ENCODE measurements at places on chromosomes 16 and 17.

GRCh38 chr17:52149626-52150025 lies 8.9 kb downstream of the CA10 start:
- no peak for DNase-seq

DNA sequence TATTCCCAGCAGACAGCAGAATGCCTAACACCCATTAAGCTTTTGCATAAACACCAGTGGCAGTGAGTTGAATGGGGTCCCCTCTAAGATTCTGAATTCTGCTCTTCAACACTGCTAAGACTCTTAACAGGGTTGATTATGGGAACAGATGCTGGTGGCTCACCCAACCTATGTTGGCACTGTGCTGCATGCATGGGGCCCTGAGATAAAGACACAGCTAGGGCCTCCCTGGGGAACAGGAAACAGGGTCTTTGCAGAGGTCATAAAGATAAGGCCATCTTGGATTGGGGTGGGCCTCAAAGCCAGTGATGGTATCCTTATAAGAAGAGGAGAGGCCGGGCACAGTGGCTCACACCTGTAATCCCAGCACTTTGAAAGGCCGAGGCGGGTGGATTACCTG lies 190.8 kb downstream of the SLC39A11 start:
- no peak for DNase-seq

DNA sequence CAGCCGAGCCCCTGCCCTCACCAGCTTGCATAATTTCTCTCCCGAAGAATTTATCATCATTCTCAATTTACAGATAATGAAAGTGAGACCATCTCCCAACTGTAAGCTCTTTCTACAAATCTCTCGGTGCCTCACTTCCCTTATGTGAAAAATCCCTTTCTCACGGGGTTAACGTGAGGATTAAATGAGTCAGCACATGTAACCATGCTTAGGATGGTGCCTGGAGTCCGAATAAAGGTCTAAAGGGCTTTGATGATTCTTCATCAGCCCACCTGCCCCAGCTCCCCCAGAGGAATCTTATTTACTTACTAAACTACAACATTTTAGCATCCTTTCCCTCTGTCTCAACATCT lies 24.8 kb upstream of the PIK3R6 start:
- DNase-seq = no peak

DNA sequence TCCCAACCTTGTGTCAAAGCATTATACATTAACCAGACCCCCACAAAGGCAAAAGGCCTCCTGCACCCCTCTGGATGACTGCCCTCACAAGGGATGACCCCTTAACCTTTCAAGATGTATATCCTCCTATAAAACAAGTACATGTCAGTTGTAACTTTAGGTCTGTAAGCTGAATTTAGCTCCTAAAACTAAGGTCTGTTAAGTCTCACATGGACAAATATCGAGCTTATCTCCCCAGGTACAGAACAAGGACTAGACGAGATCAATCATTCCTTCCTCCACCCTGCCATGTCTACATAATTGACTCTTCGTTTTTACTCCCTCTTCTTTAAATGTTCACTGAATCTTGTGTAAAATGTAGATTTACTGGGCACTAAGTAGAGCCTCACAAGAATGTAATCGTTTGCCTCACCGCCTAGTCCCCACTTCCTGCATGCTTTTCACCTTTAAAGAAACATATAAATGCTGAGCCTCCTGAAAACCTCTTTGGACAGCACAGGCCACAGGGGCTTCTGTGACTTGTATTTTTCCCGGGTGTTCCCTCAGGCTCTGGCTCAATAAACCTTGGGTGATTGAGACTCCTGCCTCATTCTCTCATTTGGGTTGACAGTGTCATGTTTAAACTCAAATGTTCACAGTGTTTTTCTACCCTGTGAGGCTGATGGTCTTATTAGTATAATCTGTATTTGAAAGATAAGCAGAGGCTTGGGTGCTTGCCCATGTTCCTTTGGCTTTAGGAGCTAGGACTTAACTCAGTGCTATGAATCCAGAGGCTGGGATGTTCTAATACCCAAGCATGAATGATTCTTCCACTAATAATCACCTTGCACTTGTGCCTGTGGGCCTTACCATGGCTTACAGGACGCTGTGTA lies 37.6 kb downstream of the MMD start:
- DNase-seq = no peak

DNA sequence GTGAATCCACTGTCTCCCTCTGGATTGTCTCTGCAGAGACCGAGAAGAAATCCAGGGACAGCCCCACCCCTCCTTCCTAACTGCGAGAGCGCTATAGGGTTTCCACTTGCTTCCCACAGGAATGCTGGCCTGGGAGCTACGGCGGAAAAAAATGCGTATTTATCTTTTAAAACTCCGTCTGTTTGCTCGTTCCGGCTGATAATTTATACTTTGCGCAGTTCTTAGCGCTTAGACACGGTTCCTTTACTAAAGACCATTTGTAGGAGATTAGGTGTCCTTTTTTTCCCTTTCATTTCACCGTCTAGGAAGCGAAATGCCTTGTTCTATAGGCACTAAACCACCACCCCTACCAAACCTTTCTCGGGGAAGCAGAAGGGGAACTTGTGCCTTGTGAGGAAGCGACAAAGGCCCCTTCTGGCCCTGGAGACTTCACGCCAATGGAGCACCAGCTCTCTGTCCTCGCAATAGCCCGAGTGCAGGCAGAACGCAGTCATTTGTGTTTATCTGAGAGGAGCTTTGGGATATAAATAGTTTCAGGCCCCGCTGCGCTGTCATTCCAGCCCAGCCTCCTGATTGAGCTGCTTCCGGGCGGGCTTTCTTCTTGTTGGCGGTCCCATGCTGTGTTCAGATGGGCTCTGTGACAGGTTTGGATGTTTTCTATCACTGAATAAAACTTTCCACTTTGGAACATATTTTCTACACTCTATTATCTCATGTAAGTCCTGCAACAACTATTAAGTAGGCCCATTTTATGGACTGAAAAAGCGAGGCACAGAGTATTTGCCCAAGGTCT lies 791 bp upstream of the SUPT4H1 start:
- DNase-seq = peak; percentile 23

DNA sequence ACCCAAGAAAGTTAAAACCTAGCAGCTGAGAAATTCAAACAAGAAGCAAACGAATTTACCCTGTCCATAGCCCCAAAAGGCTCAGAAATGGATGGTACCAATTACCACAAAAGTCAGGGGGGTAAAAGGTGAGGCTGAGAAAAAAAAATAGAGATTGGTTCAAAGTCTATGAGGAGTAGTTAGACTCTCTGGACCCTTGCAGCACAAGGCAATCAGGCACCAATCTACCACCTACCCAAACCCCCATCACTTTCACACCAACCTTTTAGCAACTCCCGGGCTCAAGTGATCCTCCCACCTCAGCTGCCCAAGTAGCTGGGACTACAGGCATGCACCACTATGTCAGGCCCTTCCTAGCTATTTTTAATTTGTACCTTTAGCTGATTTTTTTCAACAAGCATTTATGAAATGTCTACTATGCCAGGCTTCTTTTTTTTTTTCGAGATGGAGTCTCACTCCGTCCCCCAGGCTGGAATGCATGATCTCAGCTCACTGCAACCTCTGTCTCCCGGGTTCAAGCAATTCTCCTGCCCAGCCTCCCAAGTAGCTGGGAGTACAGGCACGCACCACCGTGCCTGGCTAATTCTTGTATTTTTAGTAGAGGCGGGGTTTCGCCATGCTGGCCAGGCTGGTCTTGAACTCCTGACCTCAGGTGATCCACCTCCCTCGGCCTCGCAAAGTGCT lies 40.8 kb downstream of the USP32 start:
- no peak for DNase-seq

DNA sequence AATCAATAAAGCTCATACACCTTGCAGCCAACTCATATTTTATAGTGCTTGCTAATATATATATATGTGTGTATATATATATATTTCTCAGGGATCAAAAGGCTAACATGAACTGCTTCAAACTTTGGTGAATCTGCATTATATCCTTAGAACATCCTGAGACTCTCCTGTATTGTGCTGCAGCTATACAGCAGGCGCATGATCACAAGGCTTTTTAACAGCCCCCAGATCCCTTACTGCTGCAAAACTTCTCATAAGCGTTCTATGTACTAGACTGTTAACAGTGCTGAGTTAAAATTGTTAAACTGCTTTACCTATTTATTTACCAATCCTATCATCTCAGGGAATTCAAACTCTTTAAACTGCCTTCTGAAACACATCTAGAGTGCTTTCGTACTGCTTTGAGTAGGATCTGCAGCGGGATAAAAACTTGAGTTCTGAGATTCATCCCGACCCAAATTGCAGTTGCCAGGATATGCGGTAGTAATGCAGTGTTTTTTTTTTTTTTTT lies 1.3 kb downstream of the GPATCH8 start:
- DNase-seq = no peak

GRCh38 chr17:80260791-80261158 lies at the start of gene RNF213:
TSS of gene RNF213 (plus strand) at chr17:80260852. CDS start at chr17:80263682, 2,830 bp downstream.
- peak; percentile 65 for DNase-seq

DNA sequence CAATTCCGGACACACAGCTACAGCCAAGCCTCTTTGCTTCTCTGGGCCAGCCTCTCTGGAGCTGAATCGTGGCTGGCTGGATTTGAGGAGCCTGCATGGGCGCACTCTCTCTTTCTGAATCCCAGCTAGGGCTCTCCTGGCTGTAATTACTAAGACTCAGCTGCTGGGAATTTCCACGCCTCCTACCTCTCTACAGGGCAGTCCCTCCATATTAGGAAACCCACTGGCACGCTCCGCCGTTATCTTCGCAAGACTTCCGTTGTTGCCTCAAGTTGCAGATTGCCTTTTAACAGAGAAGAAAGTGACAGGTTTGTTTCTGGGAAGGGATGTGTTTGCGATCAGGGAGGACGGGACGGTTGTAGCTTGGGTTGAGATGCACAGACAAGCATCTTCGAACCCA lies 188.4 kb upstream of the NLRP1 start:
- DNase-seq = no peak

DNA sequence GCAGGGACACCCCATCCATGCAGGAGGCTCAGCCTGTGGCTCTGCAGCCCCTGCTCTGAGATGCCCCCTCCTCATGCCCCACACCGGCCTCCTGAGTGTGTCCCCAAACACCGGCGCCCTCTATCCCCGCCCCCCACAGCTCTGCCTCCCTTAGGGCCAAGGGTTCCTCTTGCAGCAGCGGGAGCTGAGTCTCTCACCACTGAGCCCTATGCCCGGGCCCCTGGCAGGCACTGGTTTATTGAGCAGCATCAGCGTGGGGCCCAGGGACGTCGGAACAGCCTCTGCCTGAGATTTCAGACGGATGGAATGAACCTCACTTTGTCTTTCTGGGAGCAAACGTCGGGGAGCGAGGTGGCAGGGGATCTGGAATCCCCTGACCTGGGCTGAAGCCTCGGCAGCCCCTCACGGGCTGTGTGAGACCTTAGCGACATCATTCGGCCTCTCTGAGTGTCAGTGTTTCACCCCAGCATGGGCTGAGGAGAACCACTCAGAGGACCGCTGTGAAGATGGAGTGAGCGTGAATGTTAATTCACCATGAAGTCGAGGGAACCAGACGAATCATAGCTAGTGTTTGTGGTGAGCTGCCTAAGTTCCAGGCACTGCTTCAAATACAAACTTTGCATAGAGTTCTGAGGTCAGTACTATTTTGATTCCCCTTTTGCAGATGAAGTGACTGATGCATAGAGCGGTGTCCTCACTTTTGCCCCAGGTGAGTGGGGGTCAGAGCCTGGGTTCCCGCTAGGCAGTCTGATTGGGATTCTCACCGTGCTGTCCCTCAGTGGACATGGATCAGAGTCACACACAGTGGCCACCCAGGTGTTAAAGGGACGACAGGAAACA lies 5.3 kb upstream of the C16orf74 start:
- DNase-seq = no peak

- DNase-seq = no peak
Measured at GRCh38 chr17:36695082-36695481, 93.7 kb downstream of the MRM1 start.

DNA sequence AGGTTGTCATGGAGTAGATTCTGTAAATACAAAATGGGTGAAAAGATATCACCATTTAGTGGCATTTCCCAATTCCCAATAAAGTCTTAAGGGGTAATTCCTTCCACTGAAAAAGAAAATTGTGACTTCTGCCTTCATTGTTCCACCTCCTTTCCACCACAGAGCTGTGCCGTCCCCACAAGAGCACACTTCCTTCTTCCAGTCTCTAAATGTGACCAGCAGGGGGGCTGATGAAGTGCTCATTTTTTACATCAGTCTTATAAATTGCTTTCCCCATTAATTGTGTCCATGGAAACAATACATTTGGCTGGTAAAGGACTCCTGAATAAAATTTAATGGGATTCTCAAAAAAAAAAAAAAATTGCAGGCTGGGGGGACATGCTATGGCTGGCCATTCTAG lies 260.8 kb upstream of the PSMD7 start:
- DNase-seq = no peak

GRCh38 chr17:61404663-61404912 lies 4.9 kb downstream of the TBX2 start:
- DNase-seq = no peak

GRCh38 chr16:79372503-79373184 lies 227.9 kb downstream of the MAF start:
- peak; percentile 9 for DNase-seq

GRCh38 chr16:15729152-15729551 lies 79.1 kb downstream of the NDE1 start:
- no peak for DNase-seq

- peak; percentile 78 for DNase-seq
Measured at GRCh38 chr17:76714822-76715495, 4.2 kb upstream of the MXRA7 start.

- no peak for DNase-seq
Measured at GRCh38 chr16:26658486-26658885, 408.2 kb upstream of the C16orf82 start.

DNA sequence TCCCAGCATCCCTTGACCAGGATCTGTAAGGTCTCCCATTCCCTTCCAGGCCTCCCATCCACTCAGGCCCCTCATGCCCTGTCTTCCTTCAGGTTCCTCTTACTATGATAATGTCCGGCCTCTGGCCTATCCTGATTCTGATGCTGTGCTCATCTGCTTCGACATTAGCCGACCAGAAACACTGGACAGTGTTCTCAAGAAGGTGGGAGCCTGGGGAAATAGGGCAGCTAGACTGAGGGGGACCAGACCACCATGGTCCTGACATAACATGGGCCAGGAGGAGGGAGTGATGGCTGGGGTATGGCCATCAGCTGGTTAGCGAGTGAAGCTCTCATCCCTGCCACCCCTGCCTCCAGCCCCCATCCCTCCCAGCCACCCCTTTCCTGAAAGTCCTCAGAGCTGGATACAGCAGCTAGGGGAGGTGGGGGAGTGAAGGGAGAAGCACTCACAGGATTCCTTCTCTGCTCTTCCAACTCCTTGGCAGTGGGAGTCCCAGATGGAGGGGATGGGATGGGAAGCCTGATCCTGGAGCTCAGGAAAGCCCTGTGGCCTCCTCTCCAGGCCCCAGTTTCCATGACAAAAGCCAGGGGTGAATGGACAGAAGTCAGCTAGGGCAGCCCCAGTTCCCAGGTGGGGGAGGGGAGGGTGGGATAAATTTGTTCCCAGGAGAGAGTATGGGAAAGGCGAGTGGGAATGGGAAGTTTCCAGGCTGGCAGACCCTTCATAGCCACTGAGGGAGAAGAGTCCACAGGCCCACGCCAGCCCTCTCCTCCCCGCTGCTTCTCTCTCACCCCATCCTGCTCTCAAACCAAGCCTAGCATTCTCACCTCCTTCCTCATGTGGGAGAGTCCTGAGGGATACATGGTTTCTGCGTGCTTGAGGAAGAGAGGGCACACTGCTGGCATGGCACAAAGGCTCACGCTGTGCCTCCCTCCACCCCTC lies 2.3 kb downstream of the RND2 start:
- no peak for DNase-seq

- no peak for DNase-seq
Measured at GRCh38 chr16:87922250-87922871, 14.0 kb downstream of the CA5A start.

- no peak for DNase-seq
Measured at GRCh38 chr16:52254746-52255145, 292.2 kb downstream of the TOX3 start.

Measured in CD4-positive, alpha-beta T cell treated with Interleukin-12 subunit alpha and Interleukin-12 subunit beta, for 1 hour (primary cell).